ENCODE measurements at places on chromosomes 4 and X. TPM values are rescaled to one million over a fixed set of nuclear protein-coding genes. Genes with fewer than 3 reads are reported as not detected.

FGF13 gene
- polyA plus RNA-seq = 25.1 TPM

RAB33A gene
- 0.71 TPM for polyA plus RNA-seq

TMPRSS11B gene
- polyA plus RNA-seq = not detected

SHROOM4 gene
- 15.6 TPM for polyA plus RNA-seq

SLC25A6 gene
- 505 TPM for polyA plus RNA-seq

PABPC4L gene
- polyA plus RNA-seq = 15.7 TPM

MAGEB3 gene
- not detected for polyA plus RNA-seq

MAGEC2 gene
- polyA plus RNA-seq = not detected

- no peak for DNase-seq
Measured at GRCh38 chr4:44632733-44633132, 18.7 kb downstream of the YIPF7 start.

- DNase-seq = peak; percentile 90
Measured at GRCh38 chr4:127632420-127633403, at the start of gene INTU. Gene INTU (plus strand): TSS chr4:127632957. CDS start chr4:127633035, 78 bp downstream.

DNA sequence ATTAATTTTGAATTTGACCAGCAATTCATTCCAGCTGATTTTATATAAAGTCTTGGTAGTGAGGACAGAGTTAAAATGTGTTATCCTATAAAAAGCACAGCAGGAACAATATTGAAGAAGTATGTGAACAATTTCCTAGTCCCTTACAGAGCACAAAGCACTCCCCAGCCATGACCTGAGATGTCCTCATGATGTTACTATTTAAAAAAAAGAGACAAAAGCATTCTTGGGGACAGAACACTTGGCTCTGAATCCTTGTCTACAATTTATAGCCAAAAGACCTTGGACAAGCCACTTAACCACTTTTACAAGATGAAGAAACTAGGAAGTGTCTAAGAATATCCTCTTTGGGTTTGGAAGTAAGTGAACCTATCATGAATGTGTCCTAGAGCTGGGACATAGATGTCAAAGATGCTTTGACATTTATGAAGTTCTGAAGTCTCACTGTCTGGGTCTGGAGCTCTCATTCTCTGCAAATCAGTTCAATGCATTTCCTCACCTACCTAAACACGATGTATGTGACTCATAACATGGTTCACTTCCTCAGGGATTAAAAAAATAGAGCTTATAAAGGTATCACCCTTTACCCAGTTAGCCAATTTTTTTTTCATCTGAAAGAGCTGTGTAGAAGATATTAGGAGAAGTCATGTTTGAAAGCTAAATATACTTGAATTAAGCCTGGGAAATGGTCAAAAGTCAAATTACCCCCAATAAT, 61.4 kb downstream of the IGFBP7 start:
- DNase-seq = no peak

DNA sequence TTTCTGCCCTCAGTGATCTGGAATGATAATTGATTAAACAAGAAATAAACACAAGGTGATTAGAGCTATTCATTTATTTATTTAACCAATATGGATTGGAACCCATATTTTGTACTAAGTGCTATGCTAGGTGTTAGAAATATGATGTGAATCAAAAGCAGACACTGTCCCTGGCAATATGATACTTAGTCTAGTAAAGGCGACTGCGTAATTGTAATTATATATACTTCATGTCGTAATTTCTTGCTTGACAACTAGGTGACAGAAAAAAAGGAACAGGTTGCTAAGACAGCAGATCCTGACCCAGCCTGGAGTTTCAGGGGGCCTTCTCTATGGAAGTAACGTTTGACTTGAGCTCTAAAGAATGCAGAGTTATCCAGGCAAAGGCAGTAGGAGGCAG, 236.5 kb upstream of the F9 start:
- no peak for DNase-seq

DNA sequence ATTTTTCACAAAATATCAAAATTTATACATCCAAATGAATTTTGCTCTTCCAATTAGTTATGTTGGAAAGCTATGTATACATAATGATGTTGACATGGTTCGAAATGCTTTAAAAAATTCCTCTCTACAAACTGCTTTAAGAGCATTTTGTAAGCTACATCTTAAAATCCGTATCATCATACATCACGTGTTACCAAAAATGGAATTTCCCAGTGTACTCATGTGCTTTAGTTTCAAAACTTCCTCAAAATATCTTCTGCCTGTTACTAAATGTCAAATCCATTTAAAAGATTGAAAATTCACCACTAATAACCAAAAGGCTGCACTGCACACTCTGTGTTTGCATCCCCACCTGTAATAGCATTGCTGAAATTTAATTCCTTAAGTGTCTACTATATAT, 87.9 kb downstream of the WDFY3 start:
- no peak for DNase-seq

- DNase-seq = no peak
Measured at GRCh38 chr4:61214680-61215079, 14.6 kb downstream of the ADGRL3 start.

DNA sequence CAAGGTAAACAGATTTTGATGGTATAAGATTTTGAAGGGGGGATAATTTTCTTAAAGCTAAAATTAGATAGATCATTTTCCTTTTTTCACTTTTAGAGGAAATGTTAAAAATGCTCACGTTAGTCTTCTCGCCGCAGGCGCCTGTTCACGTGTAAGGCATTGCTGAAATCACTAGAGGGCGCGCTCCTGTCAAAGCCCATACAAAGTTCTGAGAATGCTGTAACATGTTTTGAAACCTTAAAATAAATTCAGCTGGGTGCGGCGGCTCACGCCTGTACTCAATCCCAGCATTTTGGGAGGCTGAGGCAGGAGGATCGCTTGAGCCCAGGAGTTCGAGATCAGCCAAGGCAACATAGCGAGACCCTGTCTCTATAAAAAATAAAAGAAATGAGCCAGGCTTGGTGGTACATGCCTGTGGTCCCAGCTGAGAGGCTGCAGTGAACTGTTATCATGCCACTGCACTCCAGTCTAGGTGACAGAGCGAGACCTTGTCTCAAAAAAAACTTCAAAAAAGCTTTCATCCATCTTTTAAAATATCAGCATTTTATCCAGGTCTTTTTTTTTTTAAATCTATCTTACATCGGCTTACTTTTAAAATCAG, 138.0 kb downstream of the RBMX2 start:
- DNase-seq = no peak

- no peak for DNase-seq
Measured at GRCh38 chr4:55087009-55087912, 38.1 kb downstream of the KDR start.

DNA sequence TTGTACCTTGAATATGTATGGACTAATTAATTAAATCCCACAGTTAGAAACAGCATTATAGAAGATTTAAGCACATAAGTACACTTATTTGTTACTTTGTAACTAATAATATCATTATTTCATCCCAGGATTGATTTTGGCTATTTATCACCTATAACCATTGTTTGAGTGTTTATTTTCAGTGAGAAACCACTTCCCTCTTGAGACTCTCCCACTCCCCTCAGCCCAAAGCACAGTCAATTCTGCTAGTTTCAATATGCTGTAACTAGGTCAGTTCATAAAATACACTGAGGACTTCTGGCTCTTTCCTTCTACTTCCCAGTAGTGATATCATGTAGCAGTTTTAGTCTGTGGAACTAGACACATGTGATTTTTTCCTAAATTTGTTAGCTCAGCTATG, 16.3 kb downstream of the OFD1 start:
- DNase-seq = no peak

DNA sequence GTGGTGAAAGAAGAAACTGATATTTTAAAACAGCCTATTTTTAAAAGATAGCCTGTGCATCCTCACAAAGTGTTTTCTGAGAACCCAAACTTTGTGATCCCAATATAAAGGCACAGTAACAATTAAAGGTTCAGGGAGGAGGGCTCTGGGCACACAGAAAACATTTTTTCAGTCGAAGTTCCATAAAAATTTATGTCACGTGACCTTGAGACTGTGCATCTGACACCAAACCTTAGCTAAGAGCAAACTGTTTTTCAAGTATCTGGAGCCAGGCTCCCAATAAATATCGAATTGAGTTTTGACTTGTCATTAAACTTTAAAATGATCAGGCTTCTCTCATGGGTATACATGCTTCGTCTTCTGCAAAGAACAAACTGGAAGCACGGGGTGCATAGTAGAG, 177.9 kb downstream of the BEND2 start:
- no peak for DNase-seq

GRCh38 chr4:137065311-137065710, 467.0 kb downstream of the PCDH18 start:
- DNase-seq = no peak

GRCh38 chr4:11700751-11701226, 272.1 kb upstream of the HS3ST1 start:
- DNase-seq = no peak

DNA sequence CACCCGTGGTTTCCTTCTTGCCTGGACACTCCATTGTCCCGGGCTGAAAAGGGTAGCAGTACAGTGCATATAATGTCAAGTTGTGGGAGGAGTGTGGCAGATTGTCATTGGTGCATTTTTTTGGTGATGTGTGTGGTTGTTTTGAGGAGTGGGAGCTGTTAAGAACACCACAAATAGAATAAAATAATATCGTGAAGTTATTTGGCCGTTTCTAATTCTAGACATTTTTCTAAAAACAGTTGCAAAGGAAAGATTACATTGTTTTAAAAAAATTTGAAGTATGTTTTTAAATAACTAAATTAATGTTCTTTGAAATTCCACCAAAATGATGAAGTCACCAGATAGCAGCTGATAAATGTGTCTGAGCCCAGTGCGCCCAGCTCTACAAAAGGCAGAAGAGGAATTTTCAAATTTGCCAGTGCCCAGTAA, 1.3 kb downstream of the PKD2 start:
- DNase-seq = no peak

DNA sequence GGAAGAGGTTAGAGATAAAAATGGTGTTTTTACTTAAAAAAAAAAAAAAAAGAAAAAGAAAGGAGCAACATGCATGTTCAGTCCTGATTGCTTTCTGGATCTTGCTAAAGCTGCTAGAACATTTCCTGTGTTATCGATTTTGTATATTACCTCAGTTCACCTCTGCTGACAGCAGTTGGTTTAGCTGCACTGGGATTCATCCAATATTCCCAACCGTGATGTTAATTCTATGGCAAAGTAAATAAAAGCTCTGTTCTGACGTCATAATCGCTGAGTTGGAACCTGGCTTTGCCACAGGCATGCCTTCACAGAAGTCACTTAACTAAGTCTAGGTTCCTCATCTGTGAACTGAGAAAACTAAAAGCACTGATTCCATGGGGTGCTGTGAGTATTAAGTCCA, 90.7 kb upstream of the SORBS2 start:
- DNase-seq = no peak

DNA sequence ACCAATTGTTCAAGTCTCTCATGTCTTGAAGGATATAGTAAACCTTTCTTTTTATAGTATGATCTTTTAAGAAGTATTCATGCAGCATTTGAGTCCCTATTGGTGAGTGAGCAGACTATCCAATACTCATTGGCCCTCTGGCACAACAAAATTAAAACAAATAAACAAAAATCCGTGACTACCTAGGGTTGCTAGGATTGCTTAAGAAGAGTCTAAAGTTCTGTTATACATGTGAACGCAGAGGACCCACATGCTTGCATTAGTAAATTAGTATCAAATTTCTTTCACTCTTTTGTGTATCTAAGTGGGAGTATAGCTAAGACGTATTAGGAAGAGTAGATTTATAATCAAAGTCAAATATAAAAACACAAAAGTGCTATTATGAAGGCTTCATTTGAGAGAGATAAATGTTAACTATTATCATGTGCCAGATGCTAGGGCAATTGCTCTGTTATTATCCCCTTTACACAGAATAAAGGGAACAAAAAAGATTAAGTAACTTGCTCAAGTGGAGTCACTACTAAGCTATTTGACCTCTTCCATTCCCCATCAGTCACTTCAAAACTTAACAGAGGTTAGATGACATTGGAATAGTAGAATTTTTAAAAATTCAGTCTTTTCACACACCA, 29.2 kb upstream of the LARP1B start:
- DNase-seq = no peak

GRCh38 chr4:107276052-107276451, 239.9 kb upstream of the DKK2 start:
- no peak for DNase-seq

All from right renal pelvis (tissue), 4 donors.